ENCODE measurements at places on chromosomes 16 and 17.

DNA sequence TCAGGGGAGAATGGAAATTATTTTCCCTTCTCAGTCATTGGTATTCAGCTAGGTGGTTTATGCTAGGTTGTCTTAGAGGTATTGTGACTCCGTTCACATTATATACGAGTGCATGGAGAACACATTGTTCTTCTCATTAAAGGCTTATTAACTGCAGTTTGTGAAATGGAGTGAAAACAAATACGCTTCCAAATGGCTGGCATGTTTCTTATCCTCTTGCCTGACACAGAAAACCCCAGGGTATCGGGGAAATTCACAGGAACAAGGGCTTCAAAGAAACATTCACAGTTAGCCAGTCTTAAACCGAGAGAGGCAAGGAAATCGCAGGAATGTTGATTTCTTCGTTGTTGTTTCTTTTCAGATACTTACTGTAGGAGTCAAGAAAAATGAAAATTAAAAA, 1047.9 kb upstream of the RBFOX1 start:
- no peak for DNase-seq

- DNase-seq = no peak
Observed at GRCh38 chr17:28926786-28927185, 23.9 kb upstream of the DHRS13 start.

DNA sequence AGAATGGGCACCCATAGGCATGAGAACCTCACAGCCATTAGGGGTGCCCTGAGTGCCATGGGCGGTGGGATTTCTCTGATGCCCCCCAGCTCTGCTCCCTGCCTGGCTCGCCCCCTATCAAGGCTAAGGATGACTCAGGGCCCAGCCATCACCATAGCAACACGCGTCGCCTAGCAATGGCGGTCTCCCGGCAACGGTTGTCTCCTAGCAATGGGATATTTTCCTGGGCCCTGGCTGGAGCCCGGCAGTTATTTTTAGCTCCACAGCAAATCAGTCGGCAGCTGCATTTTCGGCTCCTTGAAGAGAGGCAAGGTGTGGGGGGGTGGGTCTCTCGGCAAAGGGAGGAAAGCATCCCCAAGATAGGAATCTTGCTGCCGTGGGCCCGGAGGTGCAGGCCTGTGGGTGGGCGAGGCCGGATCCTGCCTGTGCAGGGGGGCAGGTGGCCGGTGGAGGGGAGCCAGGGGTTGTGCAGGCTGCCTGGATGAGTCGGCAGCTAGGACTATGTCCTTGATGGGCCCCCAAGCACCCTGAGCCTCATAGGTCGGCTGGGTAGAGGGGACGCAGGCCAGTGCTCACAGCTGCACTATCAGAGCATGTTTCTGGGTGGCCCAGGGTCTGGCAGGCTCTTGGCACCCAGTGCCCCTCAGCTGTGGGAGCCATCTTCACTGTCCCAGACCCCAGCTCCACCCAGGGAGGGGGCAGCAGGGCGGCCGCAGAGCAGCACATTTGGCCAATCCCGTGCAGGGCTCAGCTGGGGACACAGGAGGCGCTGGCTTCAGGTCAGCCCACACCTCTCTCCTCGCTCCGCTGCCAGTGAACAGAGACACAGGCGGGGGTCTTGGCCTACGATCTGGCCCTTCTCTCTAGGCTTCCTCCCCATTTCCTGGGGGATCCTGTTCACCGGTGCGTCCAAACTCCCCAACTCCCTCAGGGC, 4.2 kb upstream of the FBXL16 start:
- no peak for DNase-seq

DNA sequence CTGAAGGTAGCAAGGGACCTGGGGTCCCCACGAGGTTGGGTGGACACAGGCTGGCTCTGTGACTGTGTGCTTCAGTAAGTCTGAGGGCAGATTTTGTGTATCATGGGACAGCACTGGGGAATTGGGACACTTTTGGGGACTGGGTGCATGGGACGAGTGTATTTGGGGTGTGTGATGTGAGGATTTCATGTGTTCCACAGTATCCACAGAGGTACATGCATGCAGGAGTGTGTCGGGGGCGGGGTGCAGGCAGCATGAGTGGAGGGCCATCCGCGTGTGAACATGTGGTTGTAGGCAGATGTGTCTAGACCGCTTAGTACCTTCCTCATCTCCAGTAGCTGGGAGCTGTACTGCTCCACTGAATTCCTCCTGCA, 1.1 kb upstream of the DLX3 start:
- DNase-seq = no peak

DNA sequence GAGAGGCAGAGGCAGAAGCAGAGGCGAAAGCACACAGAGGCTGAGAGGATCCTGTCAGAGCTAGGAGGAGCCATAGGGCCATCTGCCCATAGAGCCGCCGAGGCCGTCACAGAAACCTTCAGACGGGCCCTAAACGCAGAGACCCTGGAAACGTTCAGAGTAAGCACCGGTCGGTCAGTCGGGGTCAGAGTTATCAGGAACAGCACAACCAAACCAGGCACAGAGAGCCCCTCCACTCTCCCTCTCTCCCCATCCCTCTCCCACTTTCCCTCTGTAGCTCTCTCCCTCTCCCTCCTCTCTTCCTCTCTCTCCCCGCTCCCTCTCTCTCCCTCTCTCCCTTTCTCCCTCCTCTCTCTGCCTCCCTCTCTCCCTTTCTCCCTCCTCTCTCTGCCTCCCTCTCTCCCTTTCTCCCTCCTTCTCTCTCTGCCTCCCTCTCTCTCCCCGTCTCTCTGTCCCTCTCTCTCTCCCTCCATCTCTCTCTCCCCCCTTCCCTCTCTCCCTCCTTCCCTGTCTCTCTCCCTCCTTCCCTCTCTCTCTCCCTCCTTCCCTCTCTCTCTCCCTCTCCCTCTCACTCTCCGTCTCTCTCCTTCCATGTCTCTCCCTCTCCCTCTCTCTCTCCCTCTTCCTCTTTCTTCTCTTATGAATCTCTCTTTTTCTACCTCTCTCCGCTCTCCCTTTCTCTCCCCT, 138.9 kb downstream of the C16orf95 start:
- no peak for DNase-seq

- DNase-seq = no peak
Observed at GRCh38 chr17:33220036-33220435, 73.1 kb downstream of the ASIC2 start.

GRCh38 chr17:79626156-79626890, 15.5 kb upstream of the RBFOX3 start:
- DNase-seq = no peak

DNA sequence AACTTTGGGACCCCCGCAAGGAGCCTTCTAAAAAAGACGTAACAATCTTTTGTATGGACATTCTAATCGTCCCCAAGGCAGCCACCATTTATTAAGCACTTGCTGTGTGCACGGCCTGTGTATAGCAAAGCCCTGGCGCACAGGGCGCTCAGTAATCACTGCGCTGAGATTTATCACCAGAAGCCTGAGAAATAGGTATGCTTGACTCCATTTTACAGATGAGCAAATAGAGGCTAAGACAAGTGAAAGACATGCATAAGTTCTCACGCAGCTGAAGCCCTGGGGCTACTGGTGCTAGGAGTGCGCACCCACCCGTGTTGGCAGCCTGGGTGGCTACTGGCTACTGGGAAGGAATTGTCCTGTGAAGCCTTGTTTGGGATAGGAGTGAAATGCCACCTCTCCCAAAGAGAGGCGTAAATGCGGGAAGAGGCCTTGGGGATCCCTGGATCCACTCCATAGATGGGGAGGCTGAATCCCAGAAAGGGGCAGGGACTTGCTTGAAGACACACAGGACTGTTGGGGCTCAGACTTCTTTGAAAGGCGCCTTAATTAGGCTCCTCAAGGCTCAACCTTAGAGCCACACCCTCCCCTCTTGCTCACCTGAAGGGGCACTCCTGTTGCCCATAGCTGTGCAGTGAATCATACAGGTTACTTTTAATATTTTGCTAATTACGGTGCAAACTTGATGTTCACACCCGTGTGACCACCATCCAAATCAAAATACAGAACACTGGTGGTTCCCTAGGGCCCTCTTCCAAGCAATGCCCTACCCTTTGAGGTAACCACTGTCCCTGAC, 634 bp upstream of the NATD1 start:
- no peak for DNase-seq

GRCh38 chr17:78637643-78638420, 60.6 kb upstream of the DNAH17 start:
- DNase-seq = no peak

Data from 8988T (cell line).